MV-4-11 (cell line): ENCODE measurements at places on chromosomes 2 and 18.

DNA sequence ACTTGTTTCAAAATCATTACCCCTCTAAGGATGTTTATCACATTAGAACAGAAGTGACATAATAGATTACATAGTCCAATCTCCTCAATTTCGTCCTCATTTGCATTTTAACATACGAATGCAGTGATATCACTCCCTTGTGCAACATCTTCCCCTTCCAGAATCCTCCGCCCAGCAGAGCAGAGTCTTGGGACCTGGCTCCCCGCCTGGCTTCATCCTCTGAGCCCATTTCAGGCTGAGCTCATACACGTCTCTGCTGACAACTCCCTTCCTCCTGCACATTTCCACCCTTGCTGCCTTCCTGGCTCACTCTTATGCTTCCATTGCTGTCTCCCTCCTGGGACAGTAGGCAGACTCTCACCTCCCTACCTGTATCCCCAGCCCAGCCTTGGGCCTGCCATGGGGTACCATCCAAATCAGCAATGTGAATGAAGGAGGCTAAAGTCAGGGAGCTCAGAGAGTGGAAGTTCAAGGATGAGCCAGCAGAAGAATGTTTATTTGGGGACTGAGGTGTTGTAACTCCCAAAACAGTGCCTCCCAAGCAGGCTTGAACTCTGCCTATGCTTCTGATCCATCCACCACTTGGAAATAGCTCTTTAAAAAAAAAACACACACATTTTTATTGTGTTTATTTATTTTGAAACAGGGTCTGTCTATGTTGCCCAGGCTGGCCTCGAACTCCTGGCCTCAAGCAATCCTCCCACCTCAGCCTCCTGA, 165.2 kb downstream of the TMEM200C start:
- DNase-seq = no peak

- DNase-seq = no peak
Observed at GRCh38 chr2:81324046-81324445, 1019.5 kb upstream of the LRRTM1 start.

DNA sequence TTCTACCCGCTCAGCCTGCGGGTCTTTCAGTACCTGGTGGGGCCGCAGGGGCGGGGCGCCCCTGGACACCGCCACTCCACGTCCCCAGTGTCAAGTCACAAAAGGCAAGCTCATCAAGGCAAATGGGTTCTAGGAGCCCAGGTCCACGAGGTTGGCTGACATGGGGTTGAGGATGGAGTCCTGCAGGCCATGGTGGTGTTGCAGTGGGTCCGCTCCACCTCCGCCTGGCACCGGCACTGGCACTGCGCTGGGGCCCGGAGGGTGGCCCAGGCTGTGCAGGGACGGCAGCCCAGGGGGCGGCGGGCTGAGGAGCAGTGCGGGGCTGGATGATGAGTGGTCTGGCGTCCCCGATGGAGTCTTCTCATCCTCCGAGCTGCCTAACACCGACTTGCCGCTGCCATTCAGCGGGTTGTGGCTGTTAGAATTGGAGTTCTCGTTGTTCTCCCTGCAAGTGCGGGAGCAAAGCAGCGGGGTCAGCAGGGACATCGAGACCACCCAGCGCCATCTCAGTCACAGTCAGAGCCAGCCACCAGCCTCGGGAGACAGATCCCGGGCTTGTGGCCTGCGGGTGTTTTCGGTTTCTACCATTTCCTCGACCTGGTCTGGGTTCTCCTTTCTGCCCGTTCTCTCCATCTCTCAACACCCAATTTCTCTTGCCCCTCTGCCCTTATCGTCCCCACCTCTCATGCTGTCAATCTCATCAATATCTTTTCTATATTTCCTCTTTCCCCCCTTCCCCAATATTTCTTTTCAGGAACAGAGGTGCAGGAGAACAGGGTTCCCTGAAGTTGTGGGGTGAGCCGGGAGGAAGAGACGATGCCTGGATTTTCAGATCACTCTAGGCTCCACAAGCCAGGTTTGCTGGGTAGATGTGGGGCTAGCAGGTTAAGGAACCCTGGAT, 3.0 kb downstream of the SIX2 start:
- no peak for DNase-seq

- DNase-seq = no peak
Observed at GRCh38 chr18:70672581-70672980, 383.7 kb downstream of the SOCS6 start.

GRCh38 chr2:44087714-44088092, 81.0 kb upstream of the PPM1B start:
- no peak for DNase-seq

GRCh38 chr18:34159691-34160185, 65.0 kb downstream of the NOL4 start:
- DNase-seq = no peak

- no peak for DNase-seq
Observed at GRCh38 chr2:56754066-56754615, 570.4 kb downstream of the CCDC85A start.

DNA sequence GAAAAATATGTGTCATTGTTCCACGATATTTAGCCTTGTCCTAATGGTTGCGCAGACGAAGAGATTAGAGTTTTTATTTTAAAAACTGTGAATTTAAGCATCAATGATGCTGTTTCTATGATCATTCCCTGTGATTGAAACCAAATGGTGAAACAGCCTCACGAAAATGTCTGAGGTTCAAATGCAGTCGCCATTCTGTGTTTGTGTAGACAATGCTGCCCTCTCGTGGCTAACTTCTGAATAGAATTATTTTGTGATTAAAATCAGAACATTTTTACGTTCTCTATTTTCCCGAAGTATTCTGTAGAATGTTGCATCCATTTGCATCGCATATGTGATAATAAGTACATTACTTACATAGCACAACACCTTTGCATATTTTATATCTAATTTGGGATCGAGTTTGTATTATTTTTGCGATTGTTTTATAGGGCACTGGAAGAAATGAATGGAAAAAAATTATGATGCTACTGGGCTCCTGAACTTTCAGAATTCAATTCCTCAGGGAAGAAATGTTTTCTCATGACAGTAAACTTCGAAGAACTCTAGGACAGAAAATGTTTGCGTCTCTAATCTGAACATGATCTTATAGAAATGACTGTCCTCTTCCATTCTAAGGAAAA, 54.8 kb upstream of the CREB1 start:
- peak; percentile 46 for DNase-seq

GRCh38 chr2:145851730-145852129, 1331.8 kb upstream of the ZEB2 start:
- DNase-seq = no peak

DNA sequence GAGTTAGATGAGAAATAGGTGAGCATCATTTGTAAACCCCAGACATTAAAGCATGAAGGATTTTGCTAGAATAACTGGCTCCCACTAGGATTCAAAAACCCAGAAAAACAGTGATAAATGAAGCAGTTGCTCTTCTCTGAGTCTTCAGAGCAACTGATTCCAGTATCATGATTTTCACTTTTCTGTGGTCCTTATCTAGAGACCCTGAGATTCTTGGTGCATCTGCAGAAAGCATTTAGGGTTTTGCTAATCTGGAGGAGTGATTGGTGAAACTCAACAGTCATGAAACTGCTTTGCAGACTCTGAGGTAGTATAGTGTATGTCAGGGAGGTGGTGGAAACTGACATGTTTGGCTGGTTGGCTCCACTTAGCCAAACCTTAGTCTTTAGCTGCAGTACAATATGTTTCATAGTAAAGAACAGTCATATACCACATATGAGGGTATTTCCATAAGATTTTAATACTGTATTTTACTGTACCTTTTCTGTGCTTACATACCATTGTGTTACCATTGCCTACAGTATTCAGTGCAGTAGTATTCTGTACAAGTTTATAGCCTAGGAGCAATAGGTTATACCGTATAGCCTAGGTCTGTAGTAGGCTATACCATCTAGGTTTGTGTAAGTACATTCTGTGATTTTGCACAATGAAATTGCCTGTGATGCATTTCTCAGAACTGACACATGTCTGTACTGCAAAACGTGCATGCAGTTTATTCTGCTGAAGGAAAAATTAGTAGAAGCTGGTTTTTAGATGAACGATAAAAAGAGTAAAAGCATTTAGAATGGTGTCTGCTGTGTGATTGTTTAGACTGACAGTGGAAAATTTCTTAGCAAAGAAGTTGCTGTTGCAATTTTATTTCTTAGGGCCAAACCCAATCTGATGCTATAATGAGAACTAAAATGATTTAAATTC, 23.8 kb downstream of the EML4 start:
- DNase-seq = no peak

DNA sequence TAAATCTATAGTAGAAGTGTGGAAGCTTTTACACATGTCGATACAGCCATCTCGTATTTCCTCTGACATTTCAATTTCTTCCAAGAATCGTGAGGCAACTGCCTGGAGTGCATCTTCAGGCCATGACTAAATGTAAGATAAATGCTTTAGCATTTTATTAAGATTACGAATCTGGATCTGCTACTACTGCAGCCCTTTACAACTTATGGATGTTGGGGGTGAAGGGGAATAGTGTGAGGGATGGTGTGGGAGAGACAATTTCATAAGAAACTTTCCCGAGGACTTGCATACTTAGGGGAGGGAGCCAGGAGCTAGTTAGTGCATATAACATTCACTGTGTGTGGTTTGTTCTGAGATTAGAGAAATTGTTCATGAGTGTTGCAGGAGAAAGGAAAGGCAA, 204.8 kb downstream of the SLC39A10 start:
- no peak for DNase-seq

- DNase-seq = peak; percentile 82
Observed at GRCh38 chr2:37523814-37524362, 147.6 kb downstream of the CDC42EP3 start.

DNA sequence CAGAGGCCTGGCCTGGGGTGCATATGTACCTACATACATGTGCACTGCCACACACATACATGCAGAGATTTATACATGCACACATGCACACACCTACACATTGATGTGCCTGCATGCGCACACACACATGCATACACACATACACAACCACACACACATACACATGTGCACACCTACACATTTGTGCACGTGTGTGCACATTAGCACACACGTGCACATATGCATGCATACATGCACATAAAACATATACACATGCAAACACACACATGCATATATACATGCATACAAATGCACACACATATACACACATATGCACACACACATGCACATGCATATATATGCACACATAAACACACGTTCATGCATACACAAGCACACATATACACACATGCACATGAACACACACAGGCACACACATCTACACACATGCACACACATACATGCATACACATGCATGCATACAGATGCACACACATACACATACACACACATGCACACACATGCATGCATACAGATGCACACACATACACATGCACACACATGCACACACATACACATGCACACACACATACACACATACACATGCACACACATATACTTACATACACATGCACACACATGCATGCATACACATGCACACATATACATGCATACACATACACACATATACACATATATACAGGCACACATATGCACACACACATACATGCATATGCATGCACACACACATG, 23.6 kb upstream of the OTOS start:
- no peak for DNase-seq

GRCh38 chr2:60556576-60557485, 3.4 kb upstream of the BCL11A start:
- DNase-seq = no peak

DNA sequence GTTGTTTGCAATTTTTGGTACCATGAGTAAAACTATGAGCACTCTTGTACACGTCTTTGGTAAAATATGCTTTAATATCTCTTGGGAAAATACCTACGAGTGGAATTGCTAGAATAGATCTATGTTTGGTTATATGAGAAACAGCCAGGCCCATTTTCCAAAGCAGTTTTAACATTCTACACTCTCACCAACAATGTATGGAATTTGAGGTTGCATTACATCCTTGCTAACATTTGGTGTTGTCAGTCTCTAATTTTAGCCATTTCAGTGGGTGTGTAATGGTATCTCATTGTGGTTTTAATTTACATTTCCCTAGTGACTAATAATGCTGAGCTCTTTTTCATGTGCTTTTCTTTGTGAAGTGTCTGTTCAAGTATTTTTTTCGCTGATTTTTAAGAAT, 118.9 kb upstream of the TCF4 start:
- no peak for DNase-seq

DNA sequence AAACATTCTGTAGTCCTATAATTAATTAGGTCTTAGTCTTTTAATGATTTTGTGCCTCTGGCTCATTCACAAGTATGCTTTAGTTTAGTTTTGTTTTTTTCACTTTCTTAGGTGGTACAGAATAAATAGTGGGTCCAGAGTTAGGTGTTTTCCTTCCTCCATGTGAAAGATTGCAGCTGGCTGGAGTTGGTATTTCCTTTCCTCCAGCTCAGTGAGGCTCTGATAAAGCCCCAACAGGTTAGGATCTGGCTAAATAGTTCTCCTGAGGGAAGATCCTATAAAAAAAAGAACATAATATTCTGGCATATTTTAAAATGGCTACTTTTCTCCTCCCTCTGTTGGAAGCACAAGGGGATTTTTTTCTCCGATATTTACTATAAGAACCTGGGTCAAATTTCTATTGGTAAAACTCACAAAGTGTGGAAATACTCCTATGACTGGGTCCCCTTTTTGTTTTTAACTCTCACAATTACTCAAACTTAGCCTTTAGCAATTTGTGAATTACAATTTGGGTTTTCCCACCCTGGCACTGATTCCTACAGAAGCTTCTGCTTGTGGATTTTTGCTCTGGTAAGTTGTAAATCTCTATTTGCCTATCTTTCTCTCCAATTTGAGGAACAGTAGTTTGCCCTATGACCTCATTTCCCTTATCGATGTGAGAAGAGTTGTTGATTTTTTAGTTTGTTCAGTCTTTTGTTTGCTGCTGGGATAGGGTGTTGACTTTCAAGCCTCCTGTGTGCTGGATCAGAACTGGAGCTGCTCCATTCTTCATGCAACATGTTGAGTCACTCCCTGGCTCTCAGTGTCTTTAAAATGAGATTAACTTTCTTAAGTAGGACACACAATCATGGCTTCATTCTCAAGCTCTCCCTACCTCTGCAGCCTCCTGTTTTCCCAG, 500.9 kb downstream of the RNF144A start:
- DNase-seq = no peak

- peak; percentile 91 for DNase-seq
Observed at GRCh38 chr2:10283106-10284062, 19.3 kb upstream of the HPCAL1 start.

DNA sequence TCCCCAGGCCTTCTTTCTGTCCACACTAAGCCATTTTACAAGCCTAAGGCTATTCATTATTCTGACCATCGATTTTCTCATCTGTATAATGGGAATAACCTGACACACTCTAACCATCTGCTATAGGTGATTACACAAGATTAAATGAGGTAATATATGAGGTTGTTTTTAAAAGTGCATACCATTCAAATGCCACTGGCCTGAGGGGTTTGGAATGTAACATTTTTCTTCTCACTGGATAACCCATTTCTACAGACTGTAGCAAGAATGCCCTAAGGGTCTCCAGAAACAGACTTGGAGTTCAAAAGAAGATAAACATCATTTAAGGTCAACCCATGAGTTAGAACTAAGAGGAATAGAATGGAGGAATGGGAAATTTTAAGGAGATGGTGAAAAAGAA, 111.7 kb upstream of the SETBP1 start:
- DNase-seq = no peak

DNA sequence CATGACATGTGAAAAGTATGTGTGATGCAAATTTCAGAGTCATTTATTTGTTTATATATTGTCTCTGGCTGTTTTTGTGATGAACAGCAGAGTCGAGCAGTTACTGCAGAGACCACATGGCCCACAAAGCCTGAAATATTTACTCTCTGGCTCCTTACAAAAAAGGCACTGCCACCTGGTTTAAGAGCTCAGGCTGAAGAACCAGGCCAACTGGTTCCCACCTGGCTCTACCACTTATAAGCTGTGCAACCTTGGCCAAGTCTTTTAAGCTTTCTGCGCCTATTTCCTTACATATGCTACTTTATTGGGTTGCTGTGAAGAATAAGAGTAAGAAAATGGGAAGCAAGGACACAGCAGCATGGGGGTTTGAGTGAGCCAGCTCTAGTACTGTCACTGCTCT, 207.6 kb downstream of the L3MBTL4 start:
- no peak for DNase-seq
